Karpas-422 (cell line): ENCODE measurements at places on chromosomes 2 and 18.

- no peak for DNase-seq
Observed at GRCh38 chr2:185127412-185127811, 529.1 kb downstream of the ZNF804A start.

DNA sequence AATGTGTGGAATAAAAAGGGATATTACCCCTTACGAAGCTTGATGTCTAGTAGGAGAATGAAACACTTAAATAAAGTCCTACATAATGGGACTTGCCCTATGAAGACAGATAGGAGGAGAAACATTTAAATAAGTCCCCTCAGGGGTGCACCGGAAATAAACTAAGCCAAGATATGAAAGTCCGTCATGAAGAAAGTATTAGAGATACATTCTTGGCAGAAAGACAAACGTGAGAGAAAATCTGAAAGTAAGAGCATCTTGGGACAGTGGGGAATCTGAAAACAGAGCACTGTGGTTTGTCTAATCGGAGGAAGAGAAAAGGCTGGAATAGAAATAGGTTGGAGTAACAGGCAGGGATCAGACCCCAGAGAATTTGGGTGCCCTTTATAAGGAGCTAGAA is 516.9 kb upstream of the DSEL start:
- no peak for DNase-seq

DNA sequence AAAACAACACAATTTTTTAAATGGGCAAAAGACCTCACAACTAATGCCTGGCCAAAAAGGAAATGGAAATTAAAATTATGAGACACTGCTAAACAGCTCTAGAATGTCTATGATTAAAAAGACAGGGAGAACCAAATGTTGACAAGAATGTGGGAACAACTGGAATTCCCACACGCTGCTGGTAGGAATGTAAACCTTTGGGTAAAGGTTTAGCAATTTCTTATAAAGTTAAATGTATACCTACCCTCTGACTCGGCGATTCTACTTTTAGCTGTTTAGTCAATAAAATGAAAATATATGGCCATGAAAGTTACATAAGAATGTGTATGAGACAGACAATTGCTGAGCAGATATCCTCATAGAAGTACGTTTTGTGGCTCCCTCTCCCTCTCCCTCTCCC is 60.9 kb downstream of the ATF2 start:
- no peak for DNase-seq

DNA sequence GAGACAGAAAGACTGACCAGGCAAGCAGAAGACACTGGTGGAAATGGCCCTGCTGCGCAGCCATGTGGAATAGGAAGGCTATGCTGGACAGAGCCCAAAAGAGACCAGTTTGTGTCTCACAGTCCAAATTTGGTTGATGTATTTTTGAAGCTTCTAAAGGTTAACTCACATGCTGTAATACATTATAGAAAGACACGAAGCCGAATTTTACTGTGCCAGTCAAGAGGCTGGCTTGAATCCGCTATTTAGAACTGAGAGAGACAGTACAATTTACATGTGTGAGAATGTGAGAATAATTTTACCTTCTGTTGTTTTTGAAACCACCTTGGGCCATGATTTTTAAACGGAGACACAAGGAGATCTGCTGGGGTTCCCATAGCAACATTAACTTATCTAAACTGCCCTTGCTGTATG is 113.6 kb downstream of the METTL8 start:
- DNase-seq = peak; percentile 58

DNA sequence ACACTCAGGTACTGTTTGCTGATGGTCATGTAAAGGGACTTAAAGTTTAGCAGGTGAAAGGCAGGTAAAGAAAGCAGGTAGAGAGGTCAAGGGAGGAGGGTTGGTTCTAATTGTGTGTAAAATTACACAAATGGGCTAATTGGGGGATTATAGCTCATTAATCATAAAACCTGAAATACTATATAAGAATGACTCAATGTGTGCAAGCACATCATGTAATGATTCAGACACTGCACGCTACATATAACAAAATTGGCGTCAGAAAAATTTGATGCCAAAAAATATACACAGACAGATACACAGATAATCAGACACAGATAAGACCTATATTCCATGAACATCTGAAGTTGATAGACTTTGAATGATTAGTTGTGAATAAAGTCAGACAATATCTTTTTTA is 120.7 kb upstream of the LMAN1 start:
- DNase-seq = no peak

DNA sequence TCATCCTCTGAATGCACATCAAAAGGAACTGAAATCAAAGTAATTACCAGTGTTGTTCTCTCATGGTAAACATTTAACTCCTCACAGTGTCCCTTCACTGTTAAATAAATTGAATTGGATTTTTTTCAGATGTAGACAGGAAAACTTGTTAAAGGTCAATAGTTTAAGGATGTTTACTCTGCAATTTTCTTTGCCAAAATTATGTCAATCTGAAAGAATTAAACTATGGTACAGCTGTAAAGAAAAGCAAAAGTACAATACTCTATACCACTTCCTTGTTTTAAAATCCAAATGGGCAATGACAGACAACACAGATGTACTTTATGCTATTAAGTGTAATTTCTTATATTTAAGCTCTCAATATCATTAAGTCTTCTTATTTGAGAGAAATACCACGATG is 153.2 kb downstream of the WDPCP start:
- DNase-seq = no peak

DNA sequence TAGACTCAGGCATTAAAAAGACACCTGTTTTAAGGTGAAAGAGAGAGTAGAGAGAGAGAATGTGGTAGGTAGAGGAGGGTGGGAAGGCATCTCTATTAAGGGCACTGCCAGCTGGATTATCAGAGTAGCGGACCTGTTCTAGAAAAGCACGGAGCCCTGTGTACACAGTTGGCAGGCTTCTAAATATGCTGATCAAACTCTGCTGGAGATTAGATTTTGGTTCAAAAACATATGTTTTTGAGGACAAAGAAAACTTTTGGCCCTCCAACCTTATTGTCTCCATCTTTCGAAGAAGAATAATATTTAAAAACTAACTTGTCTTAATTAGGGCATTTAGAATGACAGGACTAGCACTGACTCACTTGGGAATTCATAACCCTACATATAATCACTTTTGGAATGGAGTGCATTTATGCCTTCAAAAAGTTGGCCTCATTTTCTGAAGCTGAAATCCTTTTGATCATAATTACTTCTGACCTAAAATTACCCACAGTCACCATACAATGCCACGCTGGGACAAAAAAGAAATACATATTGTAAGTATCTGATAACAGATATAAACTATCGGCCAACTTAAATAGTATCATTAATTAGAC is 254.6 kb downstream of the MEIS1 start:
- no peak for DNase-seq

- DNase-seq = no peak
Observed at GRCh38 chr2:237996021-237996593, 29.3 kb downstream of the UBE2F start.

DNA sequence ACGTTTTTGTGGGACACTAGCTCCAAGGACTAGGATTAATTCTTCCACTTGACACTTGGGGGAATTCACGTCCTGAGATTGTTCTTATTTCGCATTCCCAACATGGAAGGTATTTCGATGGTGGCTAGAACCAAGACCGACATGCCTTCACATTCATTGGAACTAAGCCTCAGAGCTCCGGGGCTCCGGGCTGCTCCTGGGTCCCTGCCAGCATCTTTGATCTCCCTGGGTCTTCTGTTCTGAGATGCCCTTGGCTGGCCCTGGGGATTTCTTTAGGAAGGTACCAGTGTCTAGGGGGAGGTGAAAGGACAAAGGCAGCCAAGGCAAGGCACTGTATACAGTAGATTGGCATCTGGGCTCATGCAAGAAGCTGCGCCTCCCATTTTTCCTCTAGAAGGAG is 76.8 kb downstream of the DYSF start:
- no peak for DNase-seq

DNA sequence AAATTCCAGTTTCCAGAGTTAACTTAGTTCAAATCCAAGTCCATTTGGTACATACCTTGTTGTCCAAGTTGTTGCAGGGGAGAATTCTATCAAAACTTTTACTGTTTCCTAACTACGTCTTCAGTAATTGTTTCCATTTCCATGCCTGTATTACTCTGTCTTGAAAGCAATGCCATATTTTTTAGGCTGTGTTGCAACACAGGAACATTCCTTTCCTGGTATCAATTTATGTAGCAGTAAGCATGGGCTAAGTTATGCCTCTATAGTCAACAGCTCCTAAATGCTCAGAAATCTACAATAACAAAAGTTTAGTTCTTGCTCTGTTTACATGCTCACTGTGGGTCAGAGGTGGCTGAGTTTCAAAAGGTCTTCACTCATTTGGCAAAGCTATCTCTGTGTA is 1943.8 kb upstream of the PIK3C3 start:
- no peak for DNase-seq

GRCh38 chr18:29002747-29003146 is 825.8 kb upstream of the CDH2 start:
- DNase-seq = no peak

GRCh38 chr2:128279786-128280157 is 38.9 kb downstream of the HS6ST1 start:
- DNase-seq = no peak

DNA sequence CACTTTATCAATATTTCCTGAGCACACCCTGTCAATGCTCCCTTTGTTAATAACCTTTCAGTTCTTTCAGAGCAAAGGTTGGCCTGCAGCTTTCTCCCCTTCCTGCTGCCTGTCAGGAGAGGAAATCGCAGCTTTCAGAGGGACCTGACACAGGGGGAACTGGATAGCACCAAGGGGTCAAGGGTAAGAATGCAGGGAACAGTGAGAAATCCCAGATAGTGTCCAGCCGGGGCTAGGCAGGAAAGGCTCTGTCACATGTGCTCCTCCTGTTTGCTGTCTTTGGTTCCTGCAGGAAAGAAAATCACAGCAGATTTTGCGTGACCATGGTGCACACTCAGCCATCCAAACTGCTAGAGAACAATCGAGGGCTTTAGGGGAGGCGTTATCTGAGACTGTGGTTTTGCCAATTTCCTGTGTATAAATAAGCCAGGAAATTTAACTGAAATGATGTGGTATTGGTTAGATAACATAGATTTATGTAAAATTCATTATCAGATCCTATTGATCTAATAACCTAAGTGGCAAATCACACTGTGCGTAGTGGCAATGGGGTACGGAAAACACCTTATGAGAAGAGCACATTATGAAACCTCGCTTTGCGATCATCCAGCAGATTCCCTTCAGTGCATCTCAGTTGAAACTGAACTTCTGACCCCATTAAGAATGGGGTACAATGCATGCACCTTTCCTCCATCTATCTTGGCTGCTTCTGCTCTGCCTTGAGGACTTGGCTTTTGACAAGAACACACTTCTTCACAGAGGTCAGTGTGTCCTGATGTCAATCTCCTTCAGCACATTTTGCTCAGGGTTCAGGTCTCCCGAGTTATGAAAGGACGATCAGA is 178.0 kb downstream of the ICOS start:
- no peak for DNase-seq

GRCh38 chr2:170086117-170086688 is 91.7 kb upstream of the MYO3B start:
- DNase-seq = no peak

- DNase-seq = no peak
Observed at GRCh38 chr2:202339071-202339870, 36.9 kb upstream of the BMPR2 start.

DNA sequence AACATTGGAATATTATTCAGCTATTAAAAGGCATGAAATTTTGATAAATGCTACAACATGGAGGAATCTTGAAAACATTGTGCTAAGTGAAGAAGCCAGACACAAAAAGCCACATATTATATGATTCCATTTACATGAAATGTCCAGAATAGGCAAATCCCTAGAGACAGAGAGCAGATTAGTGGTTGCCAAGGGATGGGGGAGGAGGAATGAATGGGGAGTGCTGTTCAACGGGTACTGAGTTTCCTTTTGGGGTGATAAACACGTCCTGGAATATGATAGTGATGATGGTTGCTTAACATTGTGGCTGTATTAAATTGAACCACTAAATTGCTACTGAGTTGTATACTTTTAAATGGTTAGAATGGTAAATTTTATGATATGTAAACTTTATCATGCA is 8.9 kb upstream of the TWSG1 start:
- no peak for DNase-seq

GRCh38 chr2:173354073-173354581 is 545 bp upstream of the CDCA7 start:
- DNase-seq = peak; percentile 95

GRCh38 chr18:63144748-63145147 is 174.8 kb downstream of the BCL2 start:
- no peak for DNase-seq

GRCh38 chr18:46169464-46169941 is 65.3 kb downstream of the HAUS1 start:
- no peak for DNase-seq

GRCh38 chr2:170696948-170697347 is 18.2 kb upstream of the SP5 start:
- no peak for DNase-seq

DNA sequence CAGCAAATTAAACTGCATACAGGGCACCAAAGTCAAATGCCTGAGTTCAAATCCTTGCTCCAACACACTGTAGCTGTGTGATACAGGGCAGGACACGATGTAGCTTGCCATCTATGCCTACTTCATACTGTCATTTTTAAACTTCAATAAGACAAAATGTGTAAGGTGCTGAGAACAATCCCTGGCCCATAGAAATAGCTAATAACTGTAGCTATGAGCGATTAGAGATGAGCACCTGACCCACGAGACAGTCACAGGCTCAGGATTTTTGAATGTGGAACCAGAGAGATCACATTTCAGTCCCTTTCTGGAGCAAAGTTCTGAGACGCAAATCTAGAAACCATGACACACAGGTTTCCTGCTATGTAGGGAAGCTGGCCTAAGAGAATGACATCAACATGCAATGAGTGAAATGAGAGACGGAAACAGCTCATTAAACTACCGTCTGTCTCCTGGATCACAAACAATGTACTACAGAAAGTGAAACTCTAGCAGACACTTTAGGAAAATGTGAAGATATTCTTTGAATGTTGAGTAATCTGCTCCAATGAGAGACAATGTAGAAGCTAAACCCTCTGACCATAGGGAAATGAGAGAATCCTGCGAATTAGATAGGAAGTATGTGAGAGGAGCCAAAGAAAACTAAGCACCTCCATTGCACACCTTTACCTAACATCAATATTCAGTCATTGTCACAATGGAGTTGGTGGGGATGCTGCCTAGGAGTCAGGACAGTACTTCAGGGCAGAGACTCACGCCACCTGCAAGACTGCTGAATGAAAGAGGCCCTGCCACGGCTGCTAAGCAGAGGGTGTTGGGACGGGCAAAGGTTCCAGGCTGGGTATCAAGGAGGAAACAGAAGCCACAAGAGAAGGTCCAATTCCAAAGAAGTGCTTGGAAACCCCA is 25.5 kb downstream of the B4GALT6 start:
- DNase-seq = peak; percentile 54

- no peak for DNase-seq
Observed at GRCh38 chr2:72154386-72154975, 6.8 kb upstream of the CYP26B1 start.

- peak; percentile 46 for DNase-seq
Observed at GRCh38 chr2:212892193-212892592, 259.2 kb downstream of the IKZF2 start.

DNA sequence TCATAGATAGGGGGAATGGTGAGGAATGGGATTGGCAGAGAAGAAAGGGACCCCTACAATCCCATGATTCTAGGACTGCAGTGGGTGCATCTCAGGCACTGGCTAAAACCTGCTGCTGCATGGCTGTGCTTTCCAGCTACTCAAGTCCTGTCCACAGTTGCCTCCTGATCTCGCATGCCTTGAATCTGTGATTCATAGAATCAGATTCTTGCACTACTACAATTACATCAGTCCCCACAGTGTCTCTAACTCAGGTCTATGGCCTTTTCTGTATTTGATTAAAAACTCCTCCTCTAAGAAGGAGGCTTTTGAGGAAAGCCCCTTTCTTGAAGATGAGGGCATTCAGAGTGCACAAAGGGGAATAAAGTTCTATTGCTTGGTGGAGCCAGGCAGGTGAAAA is 117.4 kb downstream of the LRATD1 start:
- DNase-seq = no peak
